ENCODE measurements at places on chromosomes 6 and 20.

GRCh38 chr20:50885781-50886180 lies 45.5 kb downstream of the ADNP start:
- DNase-seq = no peak

GRCh38 chr20:25254571-25254970 lies 6.7 kb downstream of the PYGB start:
- DNase-seq = no peak

DNA sequence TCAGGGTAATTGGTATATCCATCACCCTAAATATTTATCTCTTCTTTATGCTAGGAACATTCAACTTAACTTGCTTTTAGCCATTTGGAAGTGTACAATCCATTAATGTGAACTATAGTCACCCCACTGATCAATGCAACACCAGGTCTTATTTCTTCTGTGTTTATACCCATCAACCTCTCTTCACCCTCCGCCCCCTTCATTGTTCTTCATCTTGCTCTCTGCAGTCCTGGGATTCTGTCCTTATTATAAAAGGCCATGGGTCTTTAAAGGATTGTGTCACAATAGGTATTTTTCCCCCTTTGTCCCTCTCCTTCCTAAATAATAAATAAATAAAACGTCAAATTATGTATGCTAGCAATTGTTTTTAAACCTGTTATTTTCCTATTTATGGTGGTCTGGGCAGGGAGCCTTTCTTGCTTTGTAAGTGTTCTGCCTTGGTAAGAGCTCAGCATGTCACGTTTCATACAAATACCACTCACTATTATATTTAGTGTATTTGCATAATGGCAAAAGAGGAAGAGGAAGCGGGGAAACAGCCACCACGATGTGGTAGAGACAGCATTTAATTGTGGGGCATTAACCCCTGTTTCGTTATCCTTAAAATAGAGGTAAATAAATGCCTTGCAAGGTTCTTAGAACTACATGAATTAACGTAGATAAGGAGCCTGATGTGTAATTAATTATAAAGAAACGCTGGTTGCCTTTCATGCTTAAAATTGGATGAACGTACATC lies 1.9 kb downstream of the ABRACL start:
- DNase-seq = no peak

- no peak for DNase-seq
These were observed 6.0 kb downstream of the UQCC1 start for GRCh38 chr20:35405775-35406174.

GRCh38 chr6:144847916-144848315 lies 562.8 kb downstream of the UTRN start:
- no peak for DNase-seq

- DNase-seq = no peak
These were observed 22.8 kb downstream of the ECT2L start for GRCh38 chr6:138818496-138819194.

DNA sequence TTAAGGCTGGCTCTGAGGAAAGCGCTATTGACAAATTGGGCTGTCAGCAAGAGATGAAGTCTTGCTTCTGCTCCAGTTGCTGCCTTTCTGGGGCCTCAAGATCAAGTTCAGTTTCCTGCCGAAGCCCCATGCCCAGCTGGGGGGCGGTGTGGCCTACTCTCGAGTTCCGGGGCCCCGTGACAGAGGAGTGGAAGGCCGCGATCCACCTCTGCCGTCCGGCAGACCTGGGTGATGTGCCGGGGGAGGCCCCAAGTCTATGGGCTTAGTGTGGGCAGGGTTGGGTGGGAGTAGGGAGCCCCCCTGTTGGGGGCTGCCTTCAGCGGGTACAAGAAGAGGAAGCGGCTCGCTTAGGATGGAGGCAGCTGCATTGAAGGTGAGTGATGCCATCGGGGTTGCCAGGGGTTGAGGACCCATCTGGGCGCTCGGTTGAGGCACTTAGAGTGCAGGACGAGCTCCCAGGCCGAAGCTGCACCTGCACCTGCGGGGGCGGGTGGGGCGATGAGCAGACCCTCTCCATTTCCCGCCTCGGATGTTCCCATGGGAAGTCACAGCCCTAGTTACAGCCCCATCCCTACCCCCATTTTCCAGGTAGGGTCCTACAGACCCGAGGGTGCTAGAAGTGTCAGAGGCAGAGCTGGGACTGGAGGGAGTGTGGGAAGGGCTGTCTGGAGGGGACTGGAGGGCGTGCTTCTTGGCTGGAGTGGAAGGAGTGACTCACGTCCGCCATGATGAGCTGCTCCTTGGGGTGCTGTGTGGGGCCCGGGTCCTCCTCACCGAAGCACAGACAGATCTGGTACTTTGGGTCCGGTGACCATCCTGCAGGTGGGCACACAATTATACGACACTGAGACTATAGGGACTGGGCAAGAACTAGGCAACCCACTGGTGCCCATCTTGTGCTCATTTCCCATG lies 2.9 kb upstream of the FOXS1 start:
- DNase-seq = no peak

GRCh38 chr6:19337101-19337500 lies 500.1 kb upstream of the ID4 start:
- no peak for DNase-seq

DNA sequence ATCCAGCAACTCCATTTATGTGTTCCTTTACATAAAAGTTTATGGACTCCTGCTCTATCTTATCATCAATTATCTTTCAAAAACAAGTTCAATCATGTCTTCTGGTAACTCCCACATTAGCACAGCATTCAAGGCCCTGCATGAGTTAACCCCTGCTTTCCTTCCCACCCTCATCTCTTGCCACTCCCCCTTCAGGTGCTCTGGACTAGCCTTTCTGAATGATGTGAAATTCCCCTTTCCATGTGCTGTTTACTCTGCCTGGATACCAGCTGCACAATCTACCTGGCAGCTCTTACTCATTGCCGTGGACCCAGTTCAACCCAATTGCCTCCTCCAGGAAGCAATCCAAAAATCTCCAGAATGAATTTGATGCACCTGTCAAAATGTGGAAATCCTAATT lies 11.9 kb downstream of the ADGRF4 start:
- DNase-seq = no peak

DNA sequence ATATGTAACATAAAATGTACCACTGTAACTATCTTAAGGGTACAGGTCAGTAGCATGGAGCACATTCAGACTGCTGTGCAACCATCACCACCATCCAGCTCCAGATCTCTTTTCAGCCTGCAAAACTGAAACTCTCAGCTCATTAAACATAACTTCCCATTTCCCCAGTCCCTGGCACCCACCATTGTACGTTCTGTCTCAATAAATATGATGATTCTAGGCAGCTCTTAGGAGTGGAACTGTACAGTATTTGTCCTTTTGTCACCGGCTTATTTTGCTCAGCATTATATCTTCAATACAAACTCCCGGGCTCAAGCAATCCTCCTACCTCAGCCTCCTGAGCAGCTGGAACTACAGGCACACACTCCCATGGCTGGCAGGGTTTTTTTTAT lies 1.5 kb downstream of the ZC3H12D start:
- no peak for DNase-seq

DNA sequence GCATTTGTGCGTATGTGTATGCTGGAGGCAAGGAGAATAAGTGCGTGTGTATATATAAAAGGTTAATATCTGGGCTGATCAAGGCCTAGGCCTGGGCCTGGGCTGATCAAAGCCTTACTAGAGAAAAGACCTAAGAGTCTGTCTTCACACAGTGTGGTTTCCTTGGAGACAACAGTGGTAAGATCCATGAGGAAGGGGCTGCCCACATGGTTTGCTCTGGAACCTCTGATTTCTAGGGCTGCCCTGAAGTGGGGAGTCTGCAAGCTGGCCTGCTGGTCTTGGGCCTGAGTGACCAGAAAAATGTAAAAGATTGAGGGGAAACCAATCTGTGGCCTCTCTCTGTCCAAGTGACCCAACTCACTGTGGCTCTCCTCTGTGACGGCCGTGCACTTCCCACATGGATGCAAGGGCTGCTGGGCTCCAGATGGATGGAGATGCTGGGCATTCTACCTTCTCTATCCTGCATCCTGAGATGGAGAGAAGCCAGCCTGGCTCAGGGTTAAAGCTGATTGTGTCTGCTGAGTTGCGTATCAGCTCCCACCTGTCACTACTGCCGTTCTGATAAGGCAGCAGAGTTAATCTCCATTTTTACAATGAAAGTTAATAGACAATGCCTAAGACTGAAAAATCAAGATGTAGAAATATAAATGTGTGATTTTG lies 90.3 kb upstream of the NXT1 start:
- DNase-seq = no peak

DNA sequence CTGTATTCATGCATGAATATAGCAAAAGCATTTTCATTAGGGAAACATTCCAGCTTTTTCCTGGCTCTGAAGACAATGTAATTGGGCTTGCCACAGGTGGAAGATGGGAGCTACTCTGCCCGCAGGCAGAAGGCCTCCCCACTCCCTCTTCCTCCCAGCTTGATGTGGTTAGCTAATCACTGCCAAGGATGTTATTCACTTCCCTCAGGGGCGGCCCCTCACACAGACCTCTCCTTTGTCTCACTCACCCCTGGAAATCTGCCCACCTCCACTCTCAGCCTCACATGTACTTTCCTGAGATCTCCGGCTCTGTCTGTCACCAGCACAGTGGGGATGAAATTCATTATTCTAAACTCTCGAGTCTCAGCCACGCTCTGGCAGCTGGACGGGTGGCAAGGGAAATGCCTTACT lies 100.7 kb downstream of the ANKRD60 start:
- no peak for DNase-seq

DNA sequence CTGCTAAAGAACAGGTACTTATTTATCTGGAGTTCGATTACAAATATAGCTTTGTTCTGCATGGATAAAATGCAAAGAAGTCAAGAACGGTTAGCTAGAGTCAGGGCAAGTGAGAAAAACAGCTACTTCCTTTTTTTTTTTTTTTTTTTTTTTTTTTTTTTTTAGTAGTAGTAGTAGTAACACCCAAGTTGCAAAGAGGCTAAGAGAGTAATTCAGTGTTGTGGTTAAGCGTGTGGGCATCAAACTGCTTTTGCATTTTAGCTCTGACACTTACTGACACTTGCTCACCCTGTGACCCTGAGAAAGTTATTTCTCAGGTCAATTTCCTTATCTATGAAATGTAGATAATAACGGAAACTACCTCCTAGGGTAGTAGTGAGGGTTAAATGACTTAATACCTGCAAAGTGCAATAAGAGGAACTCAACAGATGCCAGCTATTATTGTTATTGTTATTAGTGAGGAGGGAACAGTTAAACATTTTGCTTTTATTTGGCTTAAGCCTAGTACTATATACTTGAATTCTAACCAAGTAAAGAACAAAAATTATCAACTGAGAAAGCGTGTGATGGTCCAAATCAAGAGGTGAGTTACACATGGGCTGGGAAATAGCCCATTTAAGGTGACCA lies 86.7 kb upstream of the BACH2 start:
- no peak for DNase-seq

- DNase-seq = no peak
These were observed 795 bp downstream of the MMP24OS start for GRCh38 chr20:35277127-35277526.

DNA sequence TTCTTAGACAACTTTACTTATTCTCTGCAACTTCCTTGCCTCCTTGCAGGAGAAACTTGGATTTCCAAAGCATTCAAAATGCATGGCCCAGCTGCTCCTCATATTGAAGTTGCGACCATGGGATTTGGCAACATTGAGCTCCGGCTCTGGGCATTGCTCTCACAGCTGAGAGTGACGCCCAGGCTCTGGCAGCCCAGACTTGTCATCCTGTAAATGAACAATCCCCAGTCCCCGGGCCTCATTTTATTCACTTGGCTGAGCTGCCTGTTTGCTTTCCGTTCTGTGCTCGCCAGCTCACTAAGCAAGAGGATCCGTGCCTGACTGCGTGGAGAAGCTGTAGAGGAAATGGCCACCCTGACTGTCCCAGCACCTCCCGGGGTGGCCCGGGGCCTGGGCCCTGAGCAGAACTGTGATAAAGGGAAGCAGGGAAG lies 119.5 kb upstream of the CD93 start:
- DNase-seq = no peak

- no peak for DNase-seq
These were observed 4.3 kb downstream of the TMEM30A start for GRCh38 chr6:75280131-75280855.

DNA sequence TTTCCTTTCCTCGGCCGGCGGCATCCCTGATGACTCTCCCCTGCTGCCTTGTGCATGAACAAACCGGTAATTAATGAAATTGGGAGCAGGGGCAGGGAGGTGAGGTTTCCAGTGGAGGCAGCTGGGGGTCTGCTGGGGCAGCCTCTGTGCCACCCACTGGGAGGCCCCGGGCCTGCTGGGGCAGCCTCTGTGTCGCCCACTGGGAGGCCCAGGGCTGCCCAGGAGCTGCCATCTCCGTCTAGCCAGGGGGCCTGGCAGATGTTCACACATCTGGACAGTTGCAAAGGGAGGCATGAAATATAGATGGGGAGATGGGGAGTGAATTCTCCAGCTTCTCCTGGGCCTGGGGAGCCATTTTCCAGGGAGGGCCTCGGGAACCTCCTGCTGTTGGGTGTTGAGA lies 33.8 kb downstream of the TOX2 start:
- no peak for DNase-seq

DNA sequence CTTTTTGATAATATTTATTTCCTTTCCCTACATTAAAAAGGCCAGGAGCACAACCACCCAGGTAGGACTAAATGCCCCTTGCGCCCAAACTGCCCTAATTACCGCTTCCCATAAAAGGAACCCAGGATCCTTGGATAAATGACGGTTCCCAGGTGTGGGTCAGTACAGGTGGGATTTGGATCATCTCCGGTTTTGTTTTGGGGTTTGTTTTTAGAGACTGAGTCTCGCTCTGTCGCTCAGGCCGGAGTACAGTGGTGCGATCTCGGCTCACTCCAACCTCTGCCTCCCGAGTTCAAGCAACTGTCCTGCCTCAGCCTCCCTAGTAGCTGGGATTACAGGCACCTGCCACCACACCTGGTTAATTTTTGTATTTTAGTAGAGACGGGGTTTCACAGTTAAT lies 28.4 kb downstream of the ZNF217 start:
- no peak for DNase-seq

DNA sequence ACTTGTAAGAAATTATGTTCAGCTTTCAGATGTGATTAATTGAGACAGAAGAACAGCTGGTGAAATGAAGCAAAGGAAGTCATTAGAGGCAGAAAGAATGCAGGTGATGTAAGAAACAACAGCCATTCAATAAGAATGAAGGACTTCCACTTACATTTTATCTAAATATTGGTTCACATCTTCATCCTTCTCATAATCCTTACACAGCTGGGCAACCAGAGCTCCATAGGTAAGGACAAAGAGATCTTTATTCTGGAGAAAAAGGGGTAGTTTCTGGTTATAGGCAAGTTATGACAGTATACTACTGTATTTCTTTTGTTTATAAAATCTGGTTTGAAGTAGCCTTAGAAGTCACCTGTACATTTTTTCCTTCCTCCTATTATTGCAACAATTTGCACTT lies 2.3 kb downstream of the TRAPPC3L start:
- DNase-seq = no peak

GRCh38 chr6:2848851-2849250 lies 7.2 kb upstream of the SERPINB1 start:
- no peak for DNase-seq

DNA sequence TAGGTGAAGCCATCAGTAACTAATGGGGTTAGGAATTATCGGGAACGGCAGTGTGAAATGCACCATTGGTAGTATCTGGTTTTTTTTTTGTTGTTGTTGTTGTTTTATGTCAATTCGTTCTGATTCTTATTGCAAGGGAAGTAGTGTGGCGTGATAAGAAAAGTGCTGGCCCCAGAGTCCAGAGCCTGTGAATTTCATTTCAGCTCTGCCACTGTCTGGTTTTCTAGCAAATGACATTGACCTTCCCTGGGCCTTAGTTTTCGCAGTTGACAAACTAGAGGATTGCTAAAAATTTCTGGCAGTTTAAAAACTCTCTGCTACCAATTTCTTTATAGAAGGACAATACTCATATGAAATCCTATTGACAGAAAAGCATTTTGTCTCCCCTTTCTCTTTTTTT lies 161.6 kb downstream of the AIG1 start:
- DNase-seq = no peak

- DNase-seq = no peak
These were observed 100.0 kb upstream of the JARID2 start for GRCh38 chr6:15145821-15146220.

All from CMK (cell line).